ENCODE measurements at places on chromosomes 4 and X.

DNA sequence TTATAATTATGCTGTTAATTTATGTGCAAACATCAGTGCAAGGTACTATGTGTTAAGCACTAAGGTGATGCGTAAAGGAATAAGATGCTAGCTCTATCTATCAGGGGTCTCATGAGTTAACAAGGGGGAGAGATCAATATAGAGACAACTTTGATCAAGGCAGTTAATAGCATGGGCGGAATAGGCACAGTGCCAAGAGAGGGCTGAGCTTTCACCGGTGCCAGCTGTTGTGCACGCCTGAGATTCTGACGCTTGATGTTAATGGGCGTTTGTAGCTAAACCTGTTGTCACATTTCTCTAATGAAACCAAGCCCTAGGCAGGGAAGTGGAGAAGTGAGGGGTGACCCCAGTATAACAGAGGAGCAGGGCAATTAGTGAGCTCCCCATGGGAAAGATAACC, 86.0 kb upstream of the NMU start:
- no peak for DNase-seq

- DNase-seq, result peak; percentile 76
Measured at GRCh38 chrX:15349046-15349445, 13.7 kb upstream of the PIGA start.

DNA sequence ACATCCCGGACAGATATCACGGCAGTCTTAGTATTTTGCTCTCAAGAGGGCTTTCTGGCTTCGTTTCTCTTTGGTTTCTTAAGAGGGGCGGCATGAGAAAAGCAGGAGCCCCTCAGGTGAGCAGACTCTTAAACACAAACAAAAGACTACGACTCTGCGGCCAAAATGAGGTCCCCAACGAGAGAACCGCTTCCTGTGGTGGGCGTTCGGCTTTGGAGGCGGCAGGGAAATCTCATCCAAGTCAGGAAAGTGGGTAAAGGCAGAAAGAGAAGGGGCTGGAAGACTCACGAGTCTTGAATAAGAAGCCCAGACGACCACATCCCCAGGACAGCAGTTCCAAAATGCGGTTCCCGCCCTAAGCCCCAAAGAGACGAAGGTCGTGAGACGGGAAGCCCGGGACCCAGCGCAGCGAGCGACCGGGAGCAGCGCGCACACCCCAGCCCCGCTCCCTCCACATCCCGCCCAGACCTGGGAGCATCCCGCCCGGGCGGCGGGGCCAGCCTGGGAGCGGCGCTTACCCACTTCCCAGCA, 409 bp downstream of the UGDH start:
- no peak for DNase-seq

DNA sequence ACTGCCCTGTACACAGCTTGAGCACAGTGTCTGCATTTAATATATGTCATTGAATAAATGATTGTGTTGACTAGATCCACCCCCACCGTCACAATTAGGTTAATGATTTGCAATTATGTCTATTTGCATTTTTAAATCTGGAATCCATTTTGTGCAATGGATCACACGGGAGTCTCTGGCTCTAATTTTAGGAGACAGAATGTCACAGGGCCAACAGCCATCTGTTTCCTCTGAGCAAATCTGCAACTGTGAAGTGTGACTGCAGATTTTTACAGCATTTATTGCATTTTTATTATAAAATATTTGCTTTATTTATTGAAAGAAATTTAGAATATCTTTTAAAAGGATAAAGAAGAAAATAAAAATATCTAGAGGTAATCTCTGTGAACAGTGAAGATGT, 316.8 kb downstream of the HS3ST1 start:
- DNase-seq, result no peak

DNA sequence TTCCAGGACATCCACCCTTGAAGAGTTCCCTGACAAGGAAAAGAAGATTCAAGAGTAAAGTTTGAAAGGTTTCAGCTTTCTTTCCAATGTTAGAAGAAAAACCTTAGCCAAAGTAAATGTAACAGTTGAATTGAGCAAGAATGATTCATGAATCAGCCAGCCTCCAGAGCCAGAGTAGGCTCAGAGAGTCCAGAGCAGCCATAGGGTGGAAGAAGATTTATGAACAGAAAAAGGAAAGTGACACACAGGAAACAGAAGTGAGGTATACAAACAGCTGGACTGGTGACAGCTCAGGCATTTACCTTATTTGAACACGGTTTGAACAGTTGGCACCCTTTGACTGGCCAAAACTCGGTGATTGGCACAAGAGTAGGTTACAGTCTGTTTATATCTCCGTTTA, 63.2 kb downstream of the QDPR start:
- DNase-seq, result peak; percentile 85

DNA sequence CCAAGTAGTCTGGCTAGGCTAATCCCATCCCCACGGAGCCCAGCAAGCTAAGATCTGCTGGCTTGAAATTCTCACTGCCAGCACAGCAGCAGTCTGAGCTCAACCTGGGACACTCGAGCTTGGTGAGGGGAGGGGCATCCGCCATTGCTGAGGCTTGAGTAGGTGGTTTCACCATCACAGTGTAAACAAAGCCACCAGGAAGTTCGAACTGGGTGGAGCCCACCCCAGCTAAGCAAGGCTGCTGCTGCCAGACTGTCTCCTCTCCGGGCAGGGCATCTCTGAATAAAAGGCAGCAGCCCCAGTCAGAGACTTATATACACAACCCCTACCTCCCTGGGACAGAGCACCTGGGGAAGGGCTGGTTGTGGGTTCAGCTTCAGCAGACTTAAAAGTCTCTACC, 639.6 kb downstream of the IQCM start:
- DNase-seq, result no peak

DNA sequence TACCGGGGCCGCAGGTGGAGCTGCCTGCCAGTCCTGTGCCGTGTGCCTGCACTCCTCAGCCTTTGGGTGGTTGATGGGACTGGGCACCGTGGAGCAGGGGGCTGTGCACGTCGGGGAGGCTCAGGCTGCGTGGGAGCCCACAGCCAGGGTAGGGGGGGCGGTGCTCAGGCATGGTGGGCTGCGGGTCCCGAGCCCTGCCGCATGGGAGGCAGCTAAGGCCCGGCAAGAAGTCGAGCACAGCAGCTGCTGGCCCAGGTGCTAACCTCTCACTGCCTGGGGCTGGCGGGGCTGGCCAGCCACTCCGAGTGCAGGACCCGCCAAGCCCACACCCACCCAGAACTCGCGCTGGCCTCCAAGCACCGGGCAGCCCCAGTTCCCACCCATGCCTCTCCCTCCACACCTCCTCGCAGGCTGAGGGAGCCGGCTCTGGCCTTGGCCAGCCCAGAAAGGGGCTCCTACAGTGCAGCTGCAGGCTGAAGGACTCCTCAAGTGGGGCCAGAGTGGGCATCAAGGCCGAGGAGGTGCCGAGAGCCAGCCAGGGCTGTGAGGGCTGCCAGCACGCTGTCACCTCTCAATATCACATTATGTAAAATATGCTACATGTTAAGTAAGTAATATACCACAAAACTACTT, 104.1 kb downstream of the COX7B2 start:
- DNase-seq, result no peak

DNA sequence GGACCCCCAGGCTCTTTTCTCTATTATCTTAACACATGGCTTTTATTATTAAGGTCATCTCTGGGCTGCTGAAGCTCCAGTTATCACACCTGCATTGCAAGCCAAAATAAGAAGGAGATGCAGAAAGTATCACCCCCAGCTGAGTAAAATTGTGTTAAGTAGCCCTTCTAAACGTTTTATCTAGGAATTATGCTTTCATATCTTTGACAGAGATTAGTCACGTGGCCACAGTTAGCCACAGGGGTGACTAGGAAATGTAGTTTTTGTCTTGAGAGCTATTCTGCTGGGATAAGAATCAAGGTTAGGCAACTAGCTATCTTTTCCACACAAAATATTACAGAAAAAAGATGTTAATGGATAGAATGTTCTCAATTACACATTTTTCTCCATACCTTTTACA, 102.1 kb downstream of the ANXA3 start:
- DNase-seq, result no peak

- no peak for DNase-seq
Measured at GRCh38 chr4:2820216-2820982, 23.2 kb upstream of the ADD1 start.

DNA sequence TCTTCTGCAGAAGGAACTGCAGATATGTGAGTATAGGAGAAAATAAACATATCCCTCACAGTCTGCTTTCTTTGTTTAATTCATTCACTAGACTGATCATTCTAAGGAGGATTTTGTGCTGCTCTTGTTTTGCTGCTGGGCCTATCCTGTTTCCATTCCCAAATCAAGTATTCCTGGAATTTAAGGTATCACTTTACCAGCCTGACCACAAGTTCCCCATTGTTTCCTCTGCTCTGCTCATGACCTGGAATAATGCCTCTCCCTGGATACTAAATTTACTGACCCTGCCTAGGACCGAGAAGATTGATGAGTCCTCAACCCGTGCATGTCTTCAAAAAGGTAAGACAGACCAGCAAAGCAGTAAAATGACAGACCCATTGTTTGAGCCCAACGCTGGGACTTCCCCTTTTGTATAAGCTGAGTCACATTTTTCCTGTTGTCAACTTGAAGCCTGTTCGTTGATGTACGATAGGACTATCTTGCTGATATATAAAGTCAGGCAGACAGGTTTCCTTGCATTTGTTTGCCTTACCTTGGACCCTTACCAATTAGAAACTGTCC, 85.5 kb upstream of the TET2 start:
- peak; percentile 59 for DNase-seq

- no peak for DNase-seq
Measured at GRCh38 chrX:40953369-40953768, 131.9 kb upstream of the USP9X start.

- no peak for DNase-seq
Measured at GRCh38 chrX:139851730-139852129, 81.1 kb downstream of the ATP11C start.

DNA sequence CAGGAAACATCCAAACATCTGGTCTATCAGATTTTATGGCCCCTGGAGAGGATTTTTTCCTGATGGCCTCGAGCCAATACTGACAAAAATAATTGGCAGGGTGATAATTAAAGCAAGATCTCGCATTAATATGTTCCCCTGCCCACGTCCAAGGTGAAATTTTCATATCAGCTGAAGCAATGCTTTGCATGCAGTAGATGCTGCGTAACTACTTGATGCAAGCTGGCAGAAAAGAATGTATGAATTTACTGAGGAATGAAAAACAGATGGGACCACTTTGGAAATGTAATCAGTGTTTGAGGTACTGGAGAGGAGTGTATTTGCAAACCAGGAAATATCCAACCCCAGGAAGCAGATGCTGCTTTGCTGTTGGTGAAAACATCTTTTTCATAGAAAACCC, 36.8 kb upstream of the REST start:
- peak; percentile 36 for DNase-seq

- no peak for DNase-seq
Measured at GRCh38 chr4:109195646-109196045, 106.8 kb downstream of the COL25A1 start.

- no peak for DNase-seq
Measured at GRCh38 chrX:126551306-126551705, 1.3 kb downstream of the DCAF12L1 start.

DNA sequence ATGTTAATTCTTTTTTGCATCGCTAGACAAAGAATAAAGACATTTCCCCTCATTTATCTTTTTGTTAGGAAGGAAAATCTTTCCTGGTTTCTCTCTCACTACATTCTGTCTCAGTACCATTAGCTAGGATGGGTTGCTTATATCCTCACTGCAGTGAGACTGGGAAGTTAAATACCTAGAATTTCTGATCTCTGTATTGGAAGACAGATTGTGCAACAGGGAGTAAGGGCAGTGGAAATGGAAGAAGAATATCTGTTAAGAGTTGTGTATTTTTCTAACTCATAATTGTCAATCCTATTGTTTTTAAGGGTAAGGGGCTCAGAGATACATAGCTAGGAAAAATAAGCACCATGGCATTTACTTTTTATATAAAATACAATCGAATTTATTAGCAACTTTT, 19.6 kb downstream of the PTPN13 start:
- no peak for DNase-seq

GRCh38 chr4:56183344-56183959, 203.8 kb downstream of the AASDH start:
- no peak for DNase-seq

GRCh38 chr4:158778712-158779111, 9.9 kb downstream of the FNIP2 start:
- no peak for DNase-seq

DNA sequence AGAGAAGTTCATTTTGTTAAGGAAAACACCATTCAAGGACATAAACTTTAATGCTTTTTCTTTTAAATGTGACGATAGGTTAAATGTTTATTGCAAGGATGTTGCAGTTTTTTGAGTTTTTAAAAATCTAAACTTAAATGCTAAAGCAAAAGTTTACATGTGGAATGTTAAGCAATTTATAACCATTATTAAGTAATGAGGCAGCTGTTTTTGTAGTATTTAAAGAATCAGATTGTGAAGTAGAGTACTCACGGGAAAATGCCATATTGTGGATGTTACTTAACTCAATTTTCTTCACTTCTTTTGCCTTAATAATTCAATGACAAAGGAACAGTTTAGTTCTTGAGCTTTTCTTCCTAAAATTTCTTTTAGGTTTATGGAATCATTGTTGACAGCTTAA, 43.5 kb downstream of the UBE2K start:
- peak; percentile 20 for DNase-seq

GRCh38 chr4:56026596-56026995, 77.9 kb downstream of the CEP135 start:
- DNase-seq, result peak; percentile 25

DNA sequence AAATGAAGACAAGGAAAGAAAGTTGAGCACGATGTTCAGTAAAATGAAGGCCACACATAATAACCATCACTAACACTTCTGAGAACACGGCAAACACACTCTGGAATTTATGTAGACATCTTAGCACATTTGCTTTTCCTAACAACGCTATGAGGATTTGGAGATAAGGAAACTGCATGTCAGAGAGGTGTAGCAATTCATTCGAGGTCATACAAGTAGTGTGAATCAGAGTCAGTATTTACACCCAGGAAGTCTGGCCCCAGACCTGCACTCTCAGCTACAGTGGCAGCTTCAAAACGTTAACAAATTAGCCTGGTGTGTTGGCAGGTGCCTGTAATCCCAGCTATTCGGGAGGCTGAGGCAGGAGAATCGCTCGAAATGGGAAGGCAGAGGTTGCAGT, 253.4 kb downstream of the PDGFC start:
- DNase-seq, result no peak

DNA sequence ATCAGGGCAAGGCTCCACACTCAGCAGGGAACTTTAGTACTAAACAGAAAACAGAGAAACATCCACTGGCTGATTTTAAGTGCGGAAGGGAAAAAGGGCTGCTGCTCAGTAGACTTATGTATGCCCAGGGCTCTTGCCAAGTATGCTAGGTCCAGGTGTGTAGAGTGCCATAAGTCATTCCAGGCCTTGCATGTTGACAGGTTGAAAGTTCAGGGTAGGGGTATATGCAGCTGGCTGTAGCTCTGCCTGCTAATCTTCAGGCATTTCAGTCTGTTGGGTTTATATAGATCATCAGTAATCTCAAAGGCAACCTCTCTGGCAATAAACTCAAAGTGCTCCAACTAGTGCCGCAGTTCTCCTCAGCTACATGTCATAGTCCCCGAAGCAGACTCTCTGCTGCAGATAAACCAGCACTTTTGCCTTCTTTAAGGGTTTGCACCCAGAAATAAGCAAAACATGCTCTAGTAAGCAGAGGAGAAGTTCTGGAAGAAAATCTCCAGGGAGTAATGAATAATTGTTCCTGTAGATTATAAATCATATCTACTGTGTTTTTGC, 134.9 kb upstream of the GRIA3 start:
- DNase-seq, result no peak

- no peak for DNase-seq
Measured at GRCh38 chr4:62209757-62210485, 1009.8 kb downstream of the ADGRL3 start.
